Naive thymus-derived CD4-positive, alpha-beta T cell (primary cell): ENCODE measurements at places on chromosomes 2 and 18. TPM values are rescaled to one million over a fixed set of nuclear protein-coding genes. Genes with fewer than 3 reads are reported as not detected.

Gene CDH2
- 0.05 TPM for polyA plus RNA-seq

- DNase-seq, result no peak
Observed at GRCh38 chr2:207995887-207996286, 29.4 kb downstream of the PLEKHM3 start.

Gene TMEM169
- 3.7 TPM for polyA plus RNA-seq

Gene STAM2
- 2.6 TPM for polyA plus RNA-seq

Gene SIX2
- polyA plus RNA-seq, result not detected

DNA sequence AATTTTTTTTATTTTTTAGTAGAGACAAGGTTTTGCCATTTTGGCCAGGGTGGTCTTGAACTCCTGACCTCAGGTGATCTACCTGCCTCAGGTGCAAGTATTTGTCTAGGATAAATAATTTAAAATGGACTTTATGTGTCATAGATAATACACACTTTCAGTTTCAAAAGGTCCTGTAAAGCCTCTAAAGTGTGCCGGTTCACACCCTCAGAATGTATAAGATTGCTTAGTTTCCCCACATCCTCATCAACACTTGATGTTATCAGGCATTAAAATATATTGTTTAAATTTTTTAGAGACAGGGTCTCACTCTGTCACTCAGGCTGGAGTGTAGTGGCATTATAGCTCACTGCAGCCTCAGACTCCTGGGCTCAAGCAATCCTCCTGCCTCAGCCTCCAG, 170.5 kb downstream of the ANKRD44 start:
- DNase-seq, result no peak

GRCh38 chr2:227267410-227268115, 57.5 kb upstream of the MFF start:
- no peak for DNase-seq

- DNase-seq, result no peak
Observed at GRCh38 chr18:3225588-3225987, 5.8 kb upstream of the MYOM1 start.

Gene PTMA
- polyA plus RNA-seq, result 2,051 TPM

DNA sequence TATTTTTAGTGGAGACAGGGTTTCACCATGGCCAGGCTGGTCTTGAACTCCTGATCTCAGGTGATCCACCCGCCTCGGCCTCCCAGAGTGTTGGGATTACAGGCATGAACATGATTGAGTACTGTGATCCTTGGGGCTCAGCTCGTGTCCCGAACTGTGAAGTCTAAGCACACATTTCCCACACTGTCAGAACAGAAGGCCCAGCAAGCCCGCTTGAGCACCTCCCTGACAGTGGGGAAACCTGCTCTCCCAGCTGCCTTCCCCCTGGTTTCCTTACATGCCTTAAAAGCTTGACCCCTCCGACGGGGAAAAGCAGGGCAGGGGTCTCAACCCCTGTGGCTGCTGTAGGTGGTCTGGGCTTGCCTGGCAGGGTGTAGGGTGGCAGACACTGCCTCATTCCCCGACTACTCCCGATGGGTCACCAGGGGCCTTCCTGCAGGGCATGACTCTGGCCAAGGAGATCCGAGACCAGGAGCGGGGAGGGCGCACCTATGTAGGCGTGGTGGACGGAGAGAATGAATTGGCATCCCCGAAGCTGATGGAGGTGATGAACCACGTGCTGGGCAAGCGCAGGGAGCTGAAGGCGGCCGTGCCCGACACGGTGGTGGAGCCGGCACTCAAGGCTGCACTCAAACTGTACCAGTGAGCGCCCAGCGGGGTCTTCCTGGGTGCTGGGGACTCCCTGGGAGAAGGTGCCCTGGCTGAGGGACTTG, 10.1 kb downstream of the VIL1 start:
- no peak for DNase-seq

DNA sequence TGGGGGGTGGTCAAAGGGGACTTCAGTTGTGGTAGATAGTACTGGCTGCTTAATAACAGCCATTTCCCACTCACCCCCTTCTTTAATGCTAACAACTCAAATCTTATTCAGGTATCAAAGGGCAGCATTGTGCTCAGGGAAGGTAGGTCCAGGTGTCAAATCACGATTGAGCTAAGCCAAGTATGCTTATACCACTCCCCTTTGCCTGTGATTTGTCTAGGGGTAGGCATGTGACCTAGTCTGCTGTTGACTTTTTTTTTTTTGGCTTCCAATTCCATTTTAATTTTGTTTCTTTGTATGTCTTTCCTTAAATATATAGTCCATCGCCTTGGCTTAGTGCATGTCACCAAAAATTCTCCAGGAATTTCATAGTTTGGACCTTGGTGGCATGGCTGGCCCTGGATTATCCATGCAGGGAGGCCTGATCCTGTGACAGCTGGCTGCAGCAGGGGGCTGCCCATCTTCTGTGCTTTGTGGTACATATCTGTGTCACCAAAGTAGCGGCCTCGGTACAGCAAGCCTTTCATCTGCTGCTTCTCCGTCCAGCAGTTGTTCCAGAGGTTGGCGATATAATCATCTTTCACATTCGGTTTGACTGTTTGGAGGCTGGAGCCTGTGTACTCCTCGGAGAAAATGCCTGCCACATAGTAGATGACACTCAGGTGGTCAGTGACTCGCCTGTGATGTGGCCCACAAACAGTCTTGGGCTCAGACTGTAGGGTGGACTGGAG, 68.1 kb upstream of the SPRED2 start:
- DNase-seq, result no peak

GRCh38 chr2:135265960-135266490, 213.9 kb downstream of the RAB3GAP1 start:
- DNase-seq, result no peak

GRCh38 chr2:239904496-239904895, 120.6 kb downstream of the NDUFA10 start:
- DNase-seq, result no peak

DNA sequence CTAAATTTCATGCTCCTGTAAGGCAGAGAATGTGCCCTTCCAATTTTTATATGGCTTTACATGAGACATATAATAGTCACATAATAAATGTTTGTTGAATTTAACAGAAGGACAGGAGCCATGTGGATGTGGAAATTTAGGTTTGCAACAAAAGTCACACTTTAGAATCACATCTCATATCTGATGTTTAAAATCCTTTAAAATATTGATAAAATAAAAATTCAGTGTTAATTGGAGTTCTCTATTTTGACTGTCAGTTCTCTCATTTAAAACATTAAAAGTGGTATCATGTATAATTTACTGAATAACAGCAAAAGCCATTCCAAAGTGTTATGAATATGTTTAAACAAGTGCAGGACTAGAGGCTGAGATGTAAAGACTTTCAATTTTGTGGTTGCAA, 594.1 kb downstream of the LRRTM4 start:
- DNase-seq, result no peak

DNA sequence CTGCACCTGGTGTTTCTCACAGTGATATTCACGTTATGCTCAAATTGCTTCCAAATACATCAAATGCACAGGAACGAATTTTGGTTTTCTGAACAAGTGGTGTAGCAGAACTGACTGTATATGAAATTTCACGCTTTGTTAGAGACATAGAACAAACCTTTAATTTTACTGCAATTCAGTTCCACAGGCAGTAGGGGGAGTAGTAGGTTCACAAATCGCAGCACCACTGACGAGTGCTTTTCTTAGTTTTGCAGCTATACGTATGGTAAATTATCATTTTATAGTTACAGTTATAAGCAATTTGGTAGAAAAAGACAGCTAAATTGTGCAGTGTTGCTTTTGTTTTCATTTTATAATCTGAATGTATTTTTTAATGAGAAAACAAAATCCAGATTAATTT, 113.3 kb downstream of the KIAA1328 start:
- DNase-seq, result peak; percentile 23

Gene C1QL2
- not detected for polyA plus RNA-seq

DNA sequence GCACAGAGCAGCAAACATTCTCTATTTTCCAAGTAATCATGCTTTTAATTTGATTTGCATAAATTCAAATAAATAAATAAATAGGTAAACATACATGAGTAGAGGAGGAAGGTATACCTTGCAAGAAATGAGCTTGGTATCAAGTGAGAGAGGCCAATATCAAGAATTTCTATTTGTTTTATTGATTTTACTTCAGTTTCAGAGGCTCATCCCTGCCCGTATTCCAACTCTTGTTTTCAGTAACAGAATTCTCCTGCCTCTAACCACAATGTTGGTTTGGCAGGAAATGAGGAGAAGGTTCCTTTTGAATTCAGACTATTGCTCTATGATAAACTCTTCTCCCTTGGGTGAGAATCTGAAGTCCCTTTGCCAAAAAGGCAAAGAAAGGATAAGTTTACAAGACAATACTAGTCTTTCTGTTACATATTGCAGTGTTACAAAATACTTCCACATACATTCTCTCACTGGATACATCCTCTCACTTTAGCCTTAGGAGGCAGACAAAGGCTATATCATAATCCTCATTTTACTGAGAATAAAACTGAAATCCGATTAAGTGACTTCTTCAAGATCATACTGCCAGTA, 68.3 kb upstream of the ZNF397 start:
- DNase-seq, result no peak

- DNase-seq, result no peak
Observed at GRCh38 chr2:85827879-85828569, 60.8 kb downstream of the ST3GAL5 start.

DNA sequence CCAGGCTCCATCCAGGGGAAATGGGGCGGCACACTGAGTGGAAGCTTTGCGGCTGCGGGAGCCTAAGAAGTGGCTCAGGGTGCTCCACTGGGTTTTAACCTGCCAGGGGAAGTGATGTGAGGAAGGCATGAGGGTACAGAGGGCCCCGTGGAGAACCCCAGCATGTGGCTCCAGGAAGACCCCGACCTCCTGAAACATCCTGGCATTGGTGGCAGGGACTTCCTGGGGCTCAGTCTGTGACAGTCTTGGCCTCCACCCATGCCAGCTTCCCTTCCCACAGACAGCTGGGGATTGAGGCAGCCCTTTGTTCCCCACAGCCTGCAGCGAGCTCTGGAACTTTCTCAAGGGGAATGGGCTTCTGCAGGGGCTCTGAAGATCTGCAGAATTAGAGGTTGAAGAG, 146.6 kb downstream of the TNS1 start:
- no peak for DNase-seq

DNA sequence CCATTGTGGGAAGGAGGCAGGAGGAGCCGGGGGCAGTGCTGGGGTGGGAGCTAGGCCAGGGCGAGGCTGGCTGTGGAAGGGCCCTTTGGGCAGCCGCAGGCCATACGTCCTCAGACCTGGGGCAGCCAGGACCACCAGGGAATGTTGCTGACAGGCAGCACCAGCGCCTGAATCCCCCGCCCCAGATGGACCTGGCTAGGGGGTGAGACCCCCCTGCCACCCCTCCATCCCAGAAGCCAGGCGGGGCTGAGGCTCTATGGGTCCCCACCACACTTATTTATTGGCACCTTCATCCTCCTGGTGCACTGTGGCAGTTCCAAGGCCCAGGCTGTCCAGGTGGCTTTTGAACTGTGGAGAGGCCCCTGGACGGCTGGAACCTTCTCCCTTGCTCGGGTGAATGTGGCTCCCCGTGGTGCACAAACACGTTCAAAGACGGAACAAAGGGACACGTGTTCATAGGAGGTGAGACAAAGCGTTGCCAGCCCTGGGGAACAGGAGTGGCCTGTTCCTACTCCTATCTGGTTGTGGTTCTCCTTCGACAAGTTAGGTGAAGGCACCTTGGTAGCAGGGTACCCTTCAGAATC, 35.1 kb downstream of the RAMP1 start:
- DNase-seq, result no peak

Gene NT5DC4
- polyA plus RNA-seq, result not detected

- no peak for DNase-seq
Observed at GRCh38 chr2:48983551-48983950, 170.8 kb downstream of the FSHR start.

GRCh38 chr2:66489436-66489835, 54.5 kb downstream of the MEIS1 start:
- DNase-seq, result no peak

Gene CLEC4F
- polyA plus RNA-seq, result not detected

Gene TEKT4
- polyA plus RNA-seq, result not detected

GRCh38 chr18:9708057-9708433, at the start of gene RAB31:
RAB31 (plus strand) TSS chr18:9708301; CDS start chr18:9708406, 105 bp downstream.
- peak; percentile 31 for DNase-seq

GRCh38 chr18:58967751-58968254, 103.1 kb downstream of the ZNF532 start:
- no peak for DNase-seq

- DNase-seq, result no peak
Observed at GRCh38 chr2:239807568-239807967, 217.6 kb downstream of the NDUFA10 start.

GRCh38 chr18:44792456-44793061, 111.9 kb downstream of the SETBP1 start:
- DNase-seq, result no peak

Gene BCS1L
- polyA plus RNA-seq, result 15.5 TPM

DNA sequence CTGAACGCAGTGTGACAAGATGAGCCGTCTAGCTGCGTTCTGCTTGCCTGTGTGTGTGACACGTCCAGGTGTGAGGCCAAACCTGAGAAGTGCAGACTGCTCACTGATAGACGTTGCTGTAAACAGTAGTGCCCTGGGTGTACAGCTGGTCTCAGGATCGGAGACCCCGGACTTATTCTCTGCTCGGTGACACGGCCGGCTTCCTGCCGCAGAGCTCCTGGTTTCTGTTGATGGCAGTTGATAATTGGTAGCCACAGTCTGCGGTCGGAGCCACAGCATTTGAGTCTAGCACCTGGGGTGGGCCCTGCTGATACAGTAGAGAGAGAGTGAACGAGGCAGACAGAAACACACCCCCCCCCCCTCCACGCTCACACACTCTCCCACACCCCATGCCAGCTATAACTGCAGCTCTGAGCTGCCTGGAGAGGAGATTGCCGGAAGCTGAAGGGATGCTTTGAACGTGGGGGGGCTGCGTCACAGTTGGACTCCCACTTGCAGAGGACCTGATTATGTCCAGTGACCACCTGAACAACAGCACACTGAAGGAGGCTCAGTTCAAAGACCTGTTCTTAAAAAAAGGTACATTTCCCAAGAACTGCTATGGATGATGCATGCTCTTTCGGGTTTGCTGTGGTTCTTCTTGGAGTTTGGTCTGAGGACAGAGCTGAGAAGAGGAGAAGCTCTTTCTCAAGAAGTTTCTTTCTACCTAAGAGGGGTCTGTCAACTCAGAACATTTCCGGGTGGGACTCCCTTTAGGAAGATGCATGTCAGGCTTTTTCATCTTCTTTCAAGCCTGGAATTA, 114.0 kb downstream of the FAM210A start:
- DNase-seq, result peak; percentile 64

Gene PKDCC
- not detected for polyA plus RNA-seq
